CD4-positive, alpha-beta T cell treated with Interleukin-17A for 1 hour (primary cell): ENCODE measurements at places on chromosomes 7 and 10.

DNA sequence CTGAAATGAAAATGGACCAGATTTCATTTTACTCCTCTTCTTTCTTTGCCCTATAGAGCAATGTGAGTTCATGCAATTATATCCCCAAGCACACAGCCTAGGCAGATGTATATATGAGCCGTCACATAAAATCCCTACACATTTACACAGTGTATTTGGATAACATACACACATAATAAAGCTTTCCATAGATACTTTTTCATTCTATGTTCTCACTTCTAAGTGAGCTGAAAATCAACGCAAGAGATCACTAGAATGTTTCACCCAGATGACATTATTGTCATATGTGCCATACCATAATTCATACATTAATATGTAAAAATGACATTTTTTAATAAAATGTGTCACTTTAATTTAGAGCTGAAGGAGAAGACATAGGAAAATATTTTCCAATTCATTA, 129.4 kb downstream of the INHBA start:
- DNase-seq: no peak

- no peak for DNase-seq
Measured at GRCh38 chr7:42856605-42856987, 55.3 kb downstream of the C7orf25 start.

DNA sequence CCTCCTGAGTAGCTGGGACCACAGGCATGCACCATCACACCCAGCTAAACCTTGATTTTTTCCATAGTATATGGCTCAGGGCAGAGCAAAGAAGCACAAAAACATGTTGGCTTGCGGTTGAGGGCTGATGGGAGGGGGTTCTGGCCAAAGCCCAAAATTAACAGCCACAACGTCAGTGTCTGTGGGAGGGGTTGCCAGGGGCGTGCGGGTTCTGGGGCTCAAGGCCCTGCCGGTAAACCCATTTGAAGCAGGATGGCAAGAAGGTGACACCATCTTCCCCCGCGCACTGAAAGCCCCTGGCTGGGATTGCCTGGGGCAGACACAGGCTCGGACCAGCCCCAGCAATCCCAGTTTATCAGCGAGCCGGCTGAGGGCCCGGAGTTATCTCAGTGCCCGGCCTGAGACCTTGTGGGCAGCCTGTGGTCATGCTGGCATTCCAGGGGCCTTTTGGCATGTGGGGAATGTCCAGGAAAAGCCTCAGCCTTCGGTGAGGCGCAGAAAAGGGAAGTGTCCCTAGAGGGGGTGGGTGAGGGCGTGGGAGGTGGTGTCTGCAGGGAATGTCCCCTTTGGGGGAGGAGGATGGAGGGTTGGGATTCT, 167.7 kb upstream of the TNRC18 start:
- no peak for DNase-seq

DNA sequence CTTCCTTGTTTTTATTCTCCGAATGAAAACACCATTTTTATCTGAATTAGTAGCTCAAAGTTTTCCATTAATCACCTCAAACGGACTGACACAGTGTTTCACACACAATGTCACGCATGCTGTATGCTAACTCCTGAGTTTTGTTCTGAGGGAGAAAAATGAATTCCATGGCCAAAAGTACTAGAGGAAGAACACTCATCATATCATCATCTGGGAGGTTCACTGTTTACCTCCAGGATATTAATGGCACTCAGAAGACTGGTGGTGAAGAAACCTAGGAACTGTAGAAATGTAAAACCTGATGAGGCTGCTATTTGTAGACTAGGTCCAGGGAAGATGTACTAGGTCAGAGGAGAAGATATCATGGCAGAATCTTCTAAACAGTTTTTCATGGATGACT, 395.6 kb upstream of the ETV1 start:
- DNase-seq: no peak

DNA sequence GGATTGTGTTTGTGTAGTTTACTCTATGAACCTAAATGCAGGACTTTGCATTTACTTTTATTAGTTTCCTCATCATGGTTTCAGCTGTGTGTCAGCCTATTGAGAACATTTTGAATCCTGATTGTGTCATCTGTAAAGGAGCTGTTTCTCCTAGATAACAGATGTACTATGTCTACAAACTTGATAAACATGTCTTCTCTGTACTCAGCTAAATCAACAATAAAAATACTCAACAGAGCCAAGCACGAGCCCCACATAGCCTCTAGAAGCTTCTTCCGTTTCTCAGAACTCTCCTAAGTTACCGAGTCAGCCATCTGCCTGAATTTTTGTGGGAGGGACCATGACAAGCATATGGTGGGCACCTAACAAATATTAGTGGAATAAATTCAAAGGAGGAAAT, 234.7 kb downstream of the SKAP2 start:
- no peak for DNase-seq

GRCh38 chr7:92767437-92767836, 68.9 kb downstream of the CDK6 start:
- DNase-seq: no peak
